ENCODE measurements at places on chromosomes 3 and 15.

DNA sequence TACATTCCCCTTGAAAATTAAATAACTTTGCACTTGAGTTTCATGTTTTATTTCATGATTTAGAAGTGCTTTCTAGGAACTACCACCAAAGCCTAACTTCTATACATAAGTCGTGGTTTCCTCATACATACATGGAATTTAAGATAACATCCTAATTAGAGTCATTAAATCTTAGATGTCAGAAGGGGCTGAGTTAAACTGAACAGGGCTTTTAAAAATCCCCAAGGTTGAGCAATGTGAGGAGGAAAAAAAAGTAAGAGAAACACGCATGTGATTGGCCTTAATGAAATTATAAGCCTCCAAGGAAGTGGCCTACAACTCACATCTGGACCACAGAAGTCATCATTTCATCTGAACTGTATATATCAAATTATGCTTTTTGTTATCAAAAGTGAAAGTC lies 303.1 kb upstream of the SEMA6D start:
- no peak for DNase-seq

DNA sequence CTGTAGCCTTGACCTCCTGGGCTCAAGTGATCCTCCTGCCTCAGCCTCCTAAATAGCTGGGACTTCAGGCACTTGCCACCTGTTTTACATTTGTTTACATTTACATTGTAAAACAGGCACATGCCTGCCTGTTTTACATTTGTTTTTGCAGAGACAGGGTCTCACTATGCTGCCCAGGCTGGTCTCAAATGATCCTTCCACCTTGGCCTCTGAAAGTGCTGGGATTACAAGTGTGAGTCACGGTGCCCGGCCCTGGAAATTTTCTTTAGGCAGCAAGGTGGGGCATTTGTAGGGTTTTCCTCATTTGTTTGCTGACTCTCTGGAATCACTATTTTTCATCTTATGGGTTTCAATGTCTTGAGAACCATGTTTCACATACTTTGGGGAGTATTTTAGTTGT lies 25.0 kb downstream of the PIF1 start:
- DNase-seq, result no peak

DNA sequence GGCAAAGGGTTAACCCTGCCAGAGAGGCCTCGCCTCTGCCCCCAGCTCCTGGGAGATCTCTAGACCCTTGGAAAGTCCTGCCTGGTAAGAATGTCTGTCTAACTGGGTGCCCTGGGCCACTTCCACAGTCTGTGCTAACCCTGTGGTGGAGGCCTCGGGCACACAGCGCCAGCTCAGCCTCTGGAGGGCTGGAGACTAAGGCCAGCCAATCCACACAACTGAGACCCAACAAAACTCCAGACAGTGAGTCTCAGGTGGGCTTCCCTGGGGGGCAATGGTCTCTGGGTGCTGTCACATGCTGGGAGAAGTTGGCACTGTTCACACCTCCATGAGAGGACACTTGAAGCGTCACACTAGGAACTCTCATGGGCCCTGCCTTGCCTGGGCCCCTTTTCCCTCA lies 19.5 kb downstream of the ZXDC start:
- DNase-seq, result peak; percentile 52

- DNase-seq, result no peak
Observed at GRCh38 chr3:121295452-121295851, 250.3 kb downstream of the POLQ start.

GRCh38 chr15:73560501-73561117 lies 72.6 kb downstream of the NPTN start:
- DNase-seq, result no peak

- DNase-seq, result peak; percentile 92
Observed at GRCh38 chr15:68205954-68206539, 915 bp upstream of the CALML4 start.

GRCh38 chr3:74862476-74862875 lies 248.0 kb upstream of the CNTN3 start:
- DNase-seq, result no peak

DNA sequence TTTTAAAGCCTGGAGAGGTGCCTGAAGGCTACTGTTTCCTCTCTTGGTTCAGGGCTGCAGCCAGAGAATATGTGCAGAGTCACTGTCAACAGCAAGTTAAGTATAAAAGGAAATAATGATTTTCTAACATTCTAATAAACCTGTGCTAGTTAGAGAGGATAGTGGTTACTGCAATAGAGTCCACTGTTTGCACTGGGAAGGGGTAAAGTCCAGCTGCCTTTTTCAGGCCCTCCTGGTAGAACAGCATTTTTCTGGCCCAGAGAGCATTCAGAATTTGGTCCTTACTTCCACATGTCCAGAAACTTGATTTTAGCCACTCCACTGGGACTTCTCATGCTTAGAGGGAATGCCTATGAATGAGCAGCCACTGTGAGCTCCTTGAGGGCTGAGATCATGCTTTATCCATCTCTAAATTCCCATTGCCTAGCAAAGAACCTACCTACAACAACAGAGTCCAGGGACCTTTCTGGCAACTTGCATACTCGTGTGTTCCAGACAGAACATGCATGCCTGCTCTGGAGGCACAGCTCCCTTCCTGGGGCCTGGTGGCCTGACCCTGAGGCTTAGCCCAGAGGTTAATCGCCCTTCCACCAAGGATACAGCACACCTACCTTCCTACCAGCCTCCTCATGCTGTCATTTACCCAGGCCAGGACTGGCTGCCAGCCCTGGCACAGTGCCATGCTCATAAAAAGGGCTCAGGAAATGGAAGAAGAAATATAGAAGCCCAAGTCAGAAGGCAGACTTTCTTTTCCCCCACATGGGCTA lies 50.3 kb upstream of the ATP13A3 start:
- no peak for DNase-seq

GRCh38 chr3:114892131-114892879 lies 254.8 kb downstream of the ZBTB20 start:
- DNase-seq, result no peak

GRCh38 chr15:43239732-43240491 lies 19.1 kb upstream of the EPB42 start:
- DNase-seq, result no peak

All from posterior vena cava (tissue), 2 donors.